Mesenchymal stem cell (in vitro differentiated cells and primary cell): ENCODE measurements at places on chromosomes 2 and 18.
A peak's percentile ranks its signal among the peaks of the same experiment; 100 is the strongest.

DNA sequence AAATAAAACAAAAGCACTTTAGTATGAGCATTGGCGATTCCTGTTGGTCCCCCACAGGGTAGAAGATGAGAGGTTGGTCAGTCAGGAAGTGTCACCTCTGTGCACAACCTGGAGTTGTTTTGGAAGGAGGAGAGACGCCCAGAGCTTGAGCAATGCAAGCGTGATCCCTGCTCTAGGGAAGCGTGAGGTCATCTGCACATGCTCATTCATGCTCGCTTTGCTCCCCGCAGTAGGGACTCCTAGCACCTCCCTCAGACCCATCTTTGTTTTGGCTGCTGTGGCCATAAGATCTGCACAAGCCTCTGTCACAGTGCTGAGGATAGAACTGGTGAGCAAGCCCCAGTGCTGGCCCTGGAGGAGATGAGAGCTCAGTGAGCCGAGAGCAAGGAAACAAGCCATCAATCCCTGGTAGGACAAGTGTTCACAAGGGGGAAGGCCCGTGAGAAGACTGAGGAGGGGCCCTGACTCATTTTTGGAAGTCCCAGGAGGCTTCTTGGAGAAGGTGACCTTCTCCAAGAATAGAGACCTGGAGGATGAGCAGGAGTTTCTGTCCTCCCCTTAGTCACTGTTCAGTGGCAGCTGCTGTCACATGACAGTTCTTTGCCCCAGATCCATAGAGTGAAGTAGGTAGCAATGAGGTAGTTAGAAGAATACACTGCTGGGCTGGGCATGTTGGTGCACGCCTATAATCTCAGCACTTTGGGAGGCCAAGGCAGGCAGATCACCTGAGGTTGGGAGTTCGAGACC, 13.3 kb upstream of the ATP8B1 start:
- DNase-seq: no peak

DNA sequence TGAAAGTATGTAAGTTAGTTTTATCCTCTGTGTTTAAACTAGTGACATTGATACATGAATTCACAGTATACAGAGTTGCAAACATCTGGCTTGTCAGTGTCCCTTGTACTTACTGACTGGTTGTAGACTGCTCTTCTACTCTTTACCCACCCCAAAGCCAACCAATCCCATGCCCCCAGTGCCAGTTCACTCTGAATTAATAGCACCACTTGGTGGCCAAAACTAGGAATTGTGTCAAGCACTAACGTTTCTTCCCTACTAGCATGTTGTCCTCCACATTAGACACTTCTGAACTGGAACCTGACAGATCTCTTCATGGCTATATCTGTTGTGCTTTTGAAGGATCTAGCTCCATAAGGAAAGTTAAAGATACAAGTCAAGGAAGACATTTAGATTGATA, 27.2 kb upstream of the OTX1 start:
- DNase-seq: peak; percentile 59

DNA sequence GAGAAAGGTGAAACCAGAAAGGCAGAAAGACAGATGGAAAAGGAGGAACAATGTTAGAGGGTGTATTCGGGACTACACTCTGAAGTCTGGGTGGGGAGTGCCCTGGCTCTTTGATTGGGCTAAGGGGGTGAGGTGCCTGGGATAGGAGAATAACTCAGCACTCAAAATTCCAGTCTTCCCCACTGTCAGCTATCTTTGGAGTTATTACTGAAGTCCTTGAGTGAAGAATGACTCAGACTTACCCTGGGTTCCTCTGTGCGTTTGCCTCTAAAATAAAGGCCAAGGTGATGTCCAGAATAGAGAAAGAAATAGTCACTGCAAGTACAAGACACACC, 151.8 kb upstream of the SERPINE2 start:
- DNase-seq: peak; percentile 43

DNA sequence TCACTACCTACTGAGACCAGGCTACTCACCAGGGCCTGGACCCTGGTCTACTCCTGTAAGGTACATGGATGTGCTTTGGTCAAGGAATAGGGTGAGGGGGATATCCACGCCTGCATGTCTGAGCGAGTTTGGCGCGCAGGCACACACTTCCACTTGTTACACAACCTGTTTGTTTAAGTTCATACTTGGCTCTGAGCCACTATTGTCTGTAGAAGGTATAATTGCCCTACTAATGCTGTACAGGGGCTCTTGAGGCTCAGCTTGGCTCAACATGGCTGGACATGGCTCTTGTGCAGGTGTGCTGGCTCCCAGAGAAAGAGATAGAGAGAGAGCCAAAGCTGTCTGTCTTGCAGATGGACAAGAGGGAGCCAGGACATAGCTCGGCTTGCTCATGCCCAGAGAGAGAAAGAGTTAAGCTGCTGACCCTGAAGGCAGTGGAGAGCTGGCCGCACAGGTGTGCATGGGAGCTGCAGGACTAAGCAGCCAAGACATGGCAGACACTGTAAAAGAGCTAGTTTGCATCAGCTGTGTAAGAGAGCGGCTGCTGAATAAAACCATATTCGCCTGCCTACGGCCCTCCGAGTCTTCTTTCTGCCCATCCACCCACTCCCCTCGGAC, 35.2 kb downstream of the NPPC start:
- no peak for DNase-seq

- DNase-seq: peak; percentile 44
Observed at GRCh38 chr2:101698014-101698843, 722 bp downstream of the MAP4K4 start.

GRCh38 chr2:109615637-109616144, 1.5 kb downstream of the SOWAHC start:
- DNase-seq: peak; percentile 35

- no peak for DNase-seq
Observed at GRCh38 chr2:168726375-168726774, 76.1 kb upstream of the NOSTRIN start.

DNA sequence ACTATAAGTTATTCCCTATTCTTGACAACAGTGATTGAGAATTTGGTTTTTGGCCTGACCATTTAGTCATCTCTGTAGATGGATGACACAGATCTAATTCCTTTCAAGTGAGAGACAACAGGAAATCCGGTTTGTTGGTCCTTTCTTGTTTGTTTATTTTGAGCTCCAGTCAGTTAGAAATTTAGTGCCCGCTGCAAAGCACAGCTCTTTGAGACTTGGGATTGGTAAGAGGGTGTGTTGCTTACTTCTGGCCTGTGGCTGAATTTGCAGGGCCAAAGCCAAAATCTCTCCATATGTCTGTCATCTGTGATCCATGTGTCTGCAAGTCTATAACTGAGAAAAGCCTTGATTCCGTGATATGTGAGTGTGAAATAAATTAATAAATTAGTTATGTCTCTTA, 74.3 kb downstream of the BIN1 start:
- peak; percentile 81 for DNase-seq

GRCh38 chr2:197556456-197556855, 40.6 kb downstream of the MOB4 start:
- peak; percentile 49 for DNase-seq

GRCh38 chr2:239891698-239892097, 133.4 kb downstream of the NDUFA10 start:
- DNase-seq: no peak

- DNase-seq: no peak
Observed at GRCh38 chr2:15076668-15077067, 444.2 kb downstream of the LRATD1 start.

DNA sequence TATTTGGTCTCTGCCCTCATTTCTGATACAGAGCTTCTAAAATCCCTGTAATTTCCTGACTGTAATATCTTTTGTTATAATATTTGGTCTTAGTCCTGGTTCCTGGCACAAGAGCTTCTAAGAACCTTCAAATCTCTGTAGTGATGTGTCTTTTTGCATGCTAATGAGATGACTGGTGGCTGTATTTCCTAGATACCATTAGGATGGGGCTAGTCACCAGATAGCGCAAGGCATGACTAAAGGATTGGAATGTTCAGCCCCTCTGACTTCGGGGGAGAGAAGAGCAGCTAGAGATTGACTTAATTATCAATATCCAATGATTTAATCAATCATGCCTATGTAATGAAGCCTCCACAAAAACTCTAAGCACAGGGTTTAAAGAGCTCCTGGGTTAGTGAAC, 620.8 kb upstream of the ACVR2A start:
- DNase-seq: no peak
